Left kidney (tissue), 8 donors: ENCODE measurements at places on chromosomes 3 and 15. TPM values are rescaled to one million over a fixed set of nuclear protein-coding genes. Genes with fewer than 3 reads are reported as not detected.

Gene A4GNT
- 1.8 TPM for polyA plus RNA-seq

Gene CLCN2
- 13.1 TPM for polyA plus RNA-seq

Gene PLCH1
- polyA plus RNA-seq = 13.6 TPM

Gene SERPINI2
- 1.9 TPM for polyA plus RNA-seq

Gene CHRNA7
- polyA plus RNA-seq = 37.3 TPM

Gene COL6A5
- polyA plus RNA-seq = 0.07 TPM
